ENCODE measurements at places on chromosomes 4 and X.

GRCh38 chrX:80423744-80424143 is 3.5 kb downstream of the TENT5D start:
- no peak for DNase-seq

- DNase-seq, result no peak
These were observed 77.6 kb upstream of the ETNPPL start for GRCh38 chr4:108840426-108840975.

- no peak for DNase-seq
These were observed 12.0 kb upstream of the MAP7D2 start for GRCh38 chrX:20128670-20129069.

GRCh38 chr4:185958094-185958747 is 110.7 kb upstream of the TLR3 start:
- peak; percentile 27 for DNase-seq
